Left ventricle myocardium superior (tissue), 1 donor: ENCODE measurements at places on chromosomes 2 and 18.

DNA sequence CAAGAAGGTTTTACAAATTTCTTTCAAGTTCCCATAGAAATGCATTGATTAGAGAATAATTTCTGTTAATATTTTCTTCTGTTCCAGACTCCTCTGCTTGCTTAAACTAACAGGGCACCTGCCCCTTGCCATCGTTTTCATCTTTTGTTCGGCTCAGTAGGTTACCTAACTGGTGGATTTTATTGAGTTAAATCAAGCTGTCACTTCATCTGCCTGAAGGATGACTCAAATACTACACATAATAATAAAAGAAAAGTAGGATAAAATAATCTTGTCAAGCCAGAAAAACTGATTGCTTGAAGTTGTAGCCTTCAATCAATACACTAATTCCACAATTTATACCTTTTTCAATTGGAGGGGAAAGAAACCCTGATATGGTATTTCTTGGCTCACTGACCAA lies 234.0 kb downstream of the NR4A2 start:
- no peak for DNase-seq

- DNase-seq, result no peak
Observed at GRCh38 chr2:38599706-38600105, 3.0 kb downstream of the HNRNPLL start.

- DNase-seq, result no peak
Observed at GRCh38 chr2:43078781-43079755, 147.3 kb downstream of the ZFP36L2 start.

- DNase-seq, result no peak
Observed at GRCh38 chr2:191222952-191223351, 22.3 kb upstream of the MYO1B start.

DNA sequence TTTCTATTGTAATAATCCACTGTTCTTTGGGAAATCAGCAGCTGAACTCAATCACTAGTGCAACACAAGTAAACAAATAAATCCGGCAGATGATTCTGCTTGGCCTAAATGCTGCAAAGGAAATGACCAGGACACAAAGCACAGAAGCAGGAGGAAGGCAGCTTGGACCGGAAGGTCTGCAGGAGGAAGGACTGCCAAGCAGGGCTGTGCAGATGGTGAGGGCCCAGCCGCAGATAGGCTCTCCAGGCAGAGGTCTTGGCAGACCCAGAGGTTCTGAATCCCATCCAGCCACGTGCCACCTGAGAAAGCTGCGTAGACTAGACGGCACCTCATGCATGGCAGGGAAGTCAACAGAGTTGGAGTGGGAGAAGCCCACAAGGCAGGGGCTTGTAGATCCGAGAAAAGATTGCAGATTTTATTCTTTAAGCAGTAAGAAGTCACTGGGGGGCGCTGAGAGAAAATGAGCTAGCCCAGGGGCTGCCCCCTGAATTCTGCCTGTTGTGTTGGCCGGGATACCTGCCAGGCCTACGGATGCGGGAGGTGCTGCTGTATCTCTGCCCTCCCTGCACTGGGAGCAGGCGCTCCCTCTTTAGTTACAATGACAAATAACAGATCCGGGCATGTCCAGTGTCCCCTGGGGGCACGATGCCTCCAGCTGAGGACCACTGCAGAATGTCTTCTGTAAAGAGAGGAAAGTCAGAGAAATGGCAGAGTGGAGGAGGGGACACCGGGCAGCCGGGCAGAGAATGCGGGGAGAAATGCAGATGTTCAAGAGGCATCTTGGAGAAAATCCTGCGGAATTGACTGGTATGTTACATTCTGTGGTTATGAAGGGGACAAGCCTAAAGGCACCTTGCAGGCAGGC lies 153.5 kb downstream of the PXDN start:
- no peak for DNase-seq

- no peak for DNase-seq
Observed at GRCh38 chr2:98712145-98712544, 18.8 kb downstream of the MGAT4A start.
